Activated CD8-positive, alpha-beta memory T cell treated with anti-CD3 and anti-CD28 coated beads for 1 hour (primary cell): ENCODE measurements at places on chromosomes 11 and 22.
A peak's percentile ranks its signal among the peaks of the same experiment; 100 is the strongest.

DNA sequence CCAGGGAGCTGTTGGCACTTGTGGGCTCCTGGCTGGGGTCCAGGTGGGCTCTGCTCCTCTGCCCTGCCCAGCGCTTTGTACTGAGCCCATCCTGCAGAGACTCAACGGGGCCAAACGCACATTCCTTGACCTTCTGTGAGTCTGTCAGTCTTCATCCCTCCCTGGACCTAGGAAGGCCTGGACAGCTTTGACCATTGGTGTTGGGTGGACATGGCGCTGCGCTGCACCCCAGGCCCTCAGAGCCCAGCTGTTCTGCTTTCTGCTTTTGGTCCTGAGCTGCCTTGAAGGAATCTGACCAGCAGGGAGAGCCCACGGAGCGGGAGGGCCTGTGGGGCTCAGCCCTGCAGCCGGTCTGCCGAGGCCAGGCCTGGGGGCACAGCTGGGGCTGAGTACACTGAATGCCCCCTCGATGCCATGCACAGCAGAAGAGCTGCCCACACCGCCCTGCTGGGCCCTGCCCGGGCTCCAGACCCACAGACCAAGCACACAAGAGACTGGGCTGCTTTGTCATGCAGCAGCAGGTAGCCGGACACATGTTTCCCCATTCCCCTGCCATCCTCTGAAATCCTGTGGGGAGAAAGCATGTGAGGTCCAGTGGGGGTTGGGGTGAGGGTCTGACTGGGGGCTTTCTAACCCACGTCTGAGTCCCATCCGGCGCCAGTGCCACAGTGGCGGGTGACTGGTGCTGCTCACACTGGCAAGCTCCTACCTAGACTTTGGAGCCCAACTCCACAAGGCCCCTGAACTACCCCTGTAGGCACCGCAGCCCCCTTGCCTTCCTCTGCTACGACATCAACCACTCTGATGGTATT, 24.1 kb upstream of the CCDC188 start:
- DNase-seq, result no peak

DNA sequence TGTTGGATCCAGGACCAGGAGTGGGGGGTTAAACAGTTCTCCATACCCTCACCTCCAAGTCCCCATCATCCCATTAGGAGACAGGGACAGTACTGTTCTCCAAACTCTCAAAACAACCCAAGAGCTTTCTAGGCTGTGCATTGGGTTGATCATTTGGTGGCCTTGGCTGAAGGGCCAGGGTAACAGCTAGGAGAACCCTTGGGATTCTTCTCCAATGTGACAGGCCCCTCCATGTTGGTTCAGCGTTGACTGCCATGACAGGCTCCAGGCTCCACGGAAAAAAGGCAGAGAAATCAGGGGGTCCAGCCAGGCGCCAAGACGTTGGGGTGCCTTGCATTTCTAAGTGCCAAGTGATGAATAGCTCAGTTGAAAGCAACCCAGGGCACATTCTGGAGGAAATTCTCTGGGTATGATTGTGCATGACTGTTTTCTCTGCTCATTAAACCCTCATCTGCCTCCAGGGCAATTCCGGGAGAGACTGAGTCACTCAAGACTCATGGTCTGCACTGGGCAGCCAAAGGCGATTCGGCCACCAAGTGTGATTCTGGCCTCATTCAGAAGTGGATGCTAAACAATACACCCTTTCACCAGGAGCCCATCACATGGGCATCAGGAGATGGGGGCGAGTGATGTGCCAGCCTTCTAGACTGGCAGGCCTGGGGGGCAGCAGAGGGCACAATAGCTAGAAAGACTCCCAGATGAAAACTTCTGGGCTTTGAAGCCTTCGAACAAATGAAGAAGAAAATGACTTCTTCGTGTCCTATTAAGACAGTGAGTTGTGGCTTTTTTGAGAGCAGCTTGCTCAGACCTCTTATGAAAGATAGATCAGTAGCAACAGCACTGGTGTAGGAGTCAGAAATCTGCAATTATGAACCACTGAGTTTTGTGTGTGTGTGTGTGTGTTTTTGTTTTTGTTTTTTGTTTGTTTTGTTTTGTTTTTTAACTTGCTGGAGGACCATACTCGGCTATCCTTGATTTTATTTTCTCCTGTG, 27.7 kb downstream of the CD44 start:
- DNase-seq, result no peak

GRCh38 chr11:44564670-44565210, 723 bp upstream of the CD82 start:
- DNase-seq, result no peak

DNA sequence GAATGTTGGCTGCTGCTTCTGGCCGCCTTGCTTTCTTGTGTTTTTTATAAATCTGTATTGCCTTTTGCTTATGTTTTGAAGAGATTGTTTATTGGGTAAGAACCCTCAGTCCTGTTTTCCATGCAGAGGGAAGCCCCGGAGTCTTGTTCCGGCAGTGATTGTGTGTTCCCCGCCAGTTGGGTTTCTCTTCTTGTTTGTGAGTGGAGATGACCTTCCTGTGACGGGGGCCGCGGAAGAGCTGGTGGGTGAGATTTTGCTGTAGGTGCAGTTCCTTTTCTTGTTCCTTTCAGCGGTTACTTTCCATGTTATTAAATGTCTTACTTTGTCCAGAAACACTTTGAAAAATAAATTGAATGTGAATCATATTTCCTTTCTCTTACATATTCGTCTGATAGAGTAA, 8.3 kb downstream of the TBC1D22A start:
- DNase-seq, result no peak

GRCh38 chr11:108601150-108601549, 7.6 kb upstream of the EXPH5 start:
- DNase-seq, result no peak

DNA sequence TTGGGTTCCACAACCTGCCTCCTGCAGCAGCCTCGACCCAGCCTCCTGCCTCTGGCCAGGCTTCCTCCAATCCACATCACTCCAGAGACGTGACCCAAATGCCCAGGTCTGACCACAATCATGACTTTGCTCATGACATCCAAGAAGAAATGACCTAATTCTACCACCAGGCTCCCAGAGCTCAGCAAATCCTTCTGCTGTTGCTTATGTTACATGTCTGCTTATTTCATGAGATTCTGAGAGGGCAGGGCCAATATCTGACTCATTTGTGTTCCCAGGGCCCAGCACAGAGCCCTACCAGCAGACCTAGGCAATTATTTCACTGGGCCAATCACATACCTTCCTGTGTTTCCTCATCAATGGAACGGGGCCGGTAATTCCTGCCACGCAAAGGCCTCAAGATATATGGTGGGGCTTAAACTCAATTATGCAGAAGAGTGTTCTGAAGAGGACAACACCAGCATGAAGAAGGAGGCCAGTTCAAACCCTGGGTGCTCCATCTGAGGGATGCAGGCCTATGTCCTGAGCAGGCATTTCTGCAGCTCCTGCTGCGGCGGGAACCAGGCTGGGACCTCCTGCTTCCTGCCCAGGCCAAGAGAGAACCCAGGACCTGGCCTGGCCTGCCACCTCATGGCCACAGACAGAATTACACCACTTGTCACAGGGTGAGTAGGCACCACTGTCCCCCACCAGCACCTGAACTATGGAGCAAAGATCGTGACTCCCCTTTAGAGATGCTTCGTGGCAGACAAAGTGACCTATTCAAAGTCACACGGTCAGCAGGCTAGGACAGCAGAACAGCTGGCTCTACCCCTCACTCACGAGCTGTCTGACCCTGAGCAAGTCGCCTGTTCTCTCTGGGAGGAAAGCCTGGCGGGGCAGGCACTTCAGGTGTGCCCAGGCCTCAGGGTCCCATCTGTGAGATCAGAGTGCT, 5.9 kb downstream of the CENPM start:
- DNase-seq, result peak; percentile 57

GRCh38 chr11:17581732-17582053, 34.6 kb downstream of the OTOG start:
- DNase-seq, result no peak

DNA sequence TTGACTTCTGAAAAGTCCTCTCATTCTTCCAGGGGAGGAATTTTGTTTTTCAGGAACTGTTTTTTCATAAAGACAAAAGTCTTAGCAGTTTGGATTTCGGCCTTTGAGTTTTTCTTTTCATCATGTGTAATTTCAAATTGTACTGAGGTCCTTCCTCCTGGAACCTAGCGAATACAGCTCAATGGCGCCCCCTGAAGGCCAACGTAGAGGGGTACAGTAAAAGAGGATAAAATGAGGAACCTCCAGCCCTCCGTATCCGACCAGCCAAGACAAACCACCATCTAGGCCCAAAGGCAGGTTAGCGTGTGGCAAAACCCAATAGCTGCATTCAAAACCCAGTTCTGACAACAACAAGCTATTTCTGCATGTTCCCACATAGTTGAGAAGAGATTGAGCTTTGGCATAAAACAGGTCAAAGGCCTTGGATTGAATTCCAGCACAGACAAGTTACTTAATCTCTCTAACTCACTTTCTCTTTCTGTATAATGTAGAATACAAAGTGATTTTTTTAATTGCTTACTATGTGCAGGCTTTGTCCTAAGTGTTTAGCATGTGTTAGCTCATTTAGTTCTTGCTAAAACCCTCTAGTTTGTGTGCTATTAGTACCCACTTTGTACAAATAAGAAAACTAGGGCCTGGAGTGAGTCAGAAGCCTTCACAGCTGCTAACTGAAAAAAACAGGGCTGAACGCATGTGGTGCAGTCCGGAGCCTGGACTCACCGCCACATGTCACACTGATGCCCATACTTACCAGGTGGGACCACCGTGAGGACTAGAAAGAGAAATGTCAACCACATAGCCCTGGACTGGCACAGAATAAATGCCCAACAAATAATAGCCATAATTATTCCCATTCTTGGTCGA, 43.2 kb upstream of the ETS1 start:
- DNase-seq, result peak; percentile 81

- DNase-seq, result no peak
Measured at GRCh38 chr11:67248653-67249052, 17.6 kb upstream of the GRK2 start.

GRCh38 chr22:23997092-23997491, 8.2 kb downstream of the GSTT4 start:
- no peak for DNase-seq

- DNase-seq, result no peak
Measured at GRCh38 chr11:61971248-61972111, 4.0 kb upstream of the FTH1 start.

DNA sequence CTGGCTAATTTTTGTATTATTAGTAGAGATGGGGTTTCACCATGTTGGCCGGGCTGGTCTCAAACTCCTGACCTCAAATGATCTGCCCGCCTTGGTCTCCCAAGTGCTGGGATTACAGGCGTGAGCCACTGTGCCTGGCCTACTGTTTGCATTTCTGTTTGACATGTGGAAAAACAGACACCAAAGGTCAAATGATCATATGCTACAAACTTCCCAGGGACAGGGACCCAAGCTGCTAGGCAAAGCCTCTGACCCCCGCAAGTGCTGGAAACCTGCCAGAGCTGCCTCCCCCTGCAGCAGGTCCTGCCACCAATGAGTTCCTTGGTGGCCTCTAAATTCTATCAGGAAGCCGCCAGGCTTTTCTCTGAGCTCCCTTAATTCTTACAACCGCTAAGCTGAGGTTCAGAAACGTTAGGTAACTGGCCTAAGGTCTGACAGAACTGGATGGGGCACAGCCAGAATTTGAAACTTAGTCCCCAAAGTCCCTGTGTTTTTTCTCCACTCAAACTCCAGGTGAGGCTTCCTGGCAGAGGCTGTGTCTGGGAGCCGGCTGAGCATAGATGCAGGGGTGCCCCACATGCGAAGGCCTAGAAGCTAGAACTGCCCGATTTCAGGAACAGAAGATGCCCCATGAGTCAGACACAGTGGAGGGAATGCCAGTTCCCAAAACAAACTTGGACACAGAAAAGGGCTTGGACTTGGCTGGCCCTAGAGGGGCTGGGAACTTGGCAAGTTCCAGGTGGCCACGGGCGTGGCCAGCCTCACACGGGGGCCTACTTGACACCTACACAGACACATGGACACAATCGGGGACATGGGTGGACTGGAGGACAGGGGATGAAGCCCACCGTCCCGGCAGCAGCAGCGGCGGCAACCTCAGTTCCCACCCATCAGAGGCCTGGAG, 7.4 kb downstream of the CSNK1E start:
- no peak for DNase-seq

GRCh38 chr11:65854852-65855837, 2.8 kb downstream of the CFL1 start:
- DNase-seq, result no peak

DNA sequence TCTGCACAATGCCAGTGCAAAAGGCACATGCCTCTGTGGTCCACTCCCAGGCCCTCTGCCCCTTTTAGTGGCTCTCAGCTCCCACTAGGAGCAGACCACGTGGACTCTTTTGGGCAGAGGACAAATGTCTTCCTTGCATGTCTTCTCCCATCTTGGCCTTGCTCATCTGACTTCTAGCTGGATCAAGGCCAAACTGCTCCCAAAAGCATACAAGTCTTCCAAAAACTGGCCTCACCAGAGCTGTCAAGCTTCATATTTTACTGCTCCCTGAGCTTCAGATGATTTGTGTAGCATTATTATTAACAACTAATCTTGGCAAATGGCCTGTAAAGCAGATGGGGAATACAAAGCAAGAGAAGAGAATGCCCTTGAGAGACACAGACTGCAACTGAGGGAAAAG, 6.9 kb downstream of the SMPD1 start:
- DNase-seq, result no peak

DNA sequence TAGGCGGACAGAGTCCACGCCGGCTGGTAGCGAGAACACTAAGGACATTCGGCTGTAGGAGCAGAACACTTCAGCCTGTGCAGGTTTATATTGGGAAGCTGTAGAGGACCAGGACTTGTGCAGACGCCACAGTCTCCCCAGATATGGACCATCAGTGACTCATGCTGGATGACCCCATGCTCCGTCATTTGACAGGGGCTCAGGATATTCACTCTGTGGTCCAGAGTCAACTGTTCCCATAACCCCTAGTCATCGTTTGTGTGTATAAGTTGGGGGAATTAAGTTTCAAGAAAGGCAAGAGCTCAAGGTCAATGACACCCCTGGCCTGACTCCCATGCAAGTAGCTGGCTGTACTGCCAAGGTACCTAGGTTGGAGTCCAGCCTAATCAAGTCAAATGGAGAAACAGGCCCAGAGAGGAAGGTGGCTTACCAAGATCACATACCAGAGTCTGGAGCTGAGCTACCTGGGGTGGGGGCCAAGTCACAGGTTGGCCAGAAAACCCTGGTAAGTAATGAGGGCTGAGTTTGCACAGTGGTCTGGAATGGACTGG, 17.2 kb downstream of the P2RY2 start:
- DNase-seq, result no peak

GRCh38 chr22:46084943-46085827, 65.1 kb upstream of the PPARA start:
- no peak for DNase-seq

GRCh38 chr11:36343436-36343835, 47.3 kb downstream of the PRR5L start:
- DNase-seq, result no peak

DNA sequence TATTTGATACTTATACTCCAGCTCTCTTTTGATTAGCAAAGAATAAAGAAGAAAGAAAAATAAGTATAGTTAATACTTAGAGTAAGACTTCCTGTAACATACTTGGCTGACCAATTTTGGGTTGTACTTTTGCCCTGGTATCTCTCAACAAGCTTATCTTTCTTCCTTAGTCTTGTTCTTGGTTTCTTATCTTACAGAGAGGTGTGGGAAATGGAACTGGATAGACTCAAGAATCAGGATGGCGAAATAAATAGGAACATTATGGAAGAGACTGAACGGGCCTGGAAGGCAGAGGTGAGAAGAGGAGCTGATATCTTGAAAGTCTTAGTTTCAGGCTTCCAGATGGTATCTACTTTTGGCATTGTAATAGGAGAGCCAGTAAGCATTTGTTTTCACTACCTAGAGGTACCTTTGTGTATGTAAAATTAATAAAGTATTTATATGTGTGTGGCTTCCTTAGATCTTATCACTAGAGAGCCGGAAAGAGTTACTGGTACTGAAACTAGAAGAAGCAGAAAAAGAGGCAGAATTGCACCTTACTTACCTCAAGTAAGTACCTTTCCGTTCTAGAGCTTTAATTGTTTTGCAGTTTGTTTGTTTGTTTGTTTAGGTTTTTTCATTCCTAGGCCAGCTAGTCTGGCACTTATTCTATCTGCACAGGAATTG, 11.3 kb upstream of the BACE1-AS start:
- no peak for DNase-seq
